ENCODE measurements at places on chromosomes 4 and X.

DNA sequence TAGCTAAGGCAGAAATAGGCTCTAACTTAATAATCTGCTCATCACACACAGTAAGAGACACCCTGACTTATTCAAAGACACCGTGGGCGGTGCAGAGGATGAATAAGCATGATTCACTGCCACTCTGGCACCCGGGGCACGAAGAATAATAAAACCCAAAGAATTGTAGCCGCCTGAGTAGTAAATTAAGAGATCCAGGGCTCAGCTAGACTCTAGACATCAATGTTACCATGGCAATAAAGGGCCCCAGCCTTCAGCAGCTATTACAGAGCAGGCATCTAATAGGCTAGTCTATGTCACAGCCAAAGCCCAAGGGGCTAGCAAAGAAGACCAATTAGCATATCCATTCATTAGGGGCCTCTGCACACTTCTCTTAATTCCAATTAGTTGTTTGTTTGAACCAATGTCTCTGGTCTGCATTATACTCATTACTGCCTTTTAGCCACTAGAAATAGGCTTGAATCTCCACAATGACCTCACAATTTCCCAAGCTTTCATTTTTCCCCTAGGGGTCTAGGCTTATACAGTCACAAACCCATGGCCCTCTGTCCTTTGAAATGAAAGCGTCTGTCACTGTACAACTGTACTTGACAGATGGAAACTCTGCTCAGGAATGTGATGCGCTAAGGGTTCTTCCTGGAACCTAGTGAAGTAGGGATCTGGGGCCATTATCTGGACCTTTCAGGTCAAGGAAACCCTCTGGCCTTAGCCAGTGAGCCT is 3.0 kb upstream of the ATP1B4 start:
- DNase-seq = peak; percentile 46

DNA sequence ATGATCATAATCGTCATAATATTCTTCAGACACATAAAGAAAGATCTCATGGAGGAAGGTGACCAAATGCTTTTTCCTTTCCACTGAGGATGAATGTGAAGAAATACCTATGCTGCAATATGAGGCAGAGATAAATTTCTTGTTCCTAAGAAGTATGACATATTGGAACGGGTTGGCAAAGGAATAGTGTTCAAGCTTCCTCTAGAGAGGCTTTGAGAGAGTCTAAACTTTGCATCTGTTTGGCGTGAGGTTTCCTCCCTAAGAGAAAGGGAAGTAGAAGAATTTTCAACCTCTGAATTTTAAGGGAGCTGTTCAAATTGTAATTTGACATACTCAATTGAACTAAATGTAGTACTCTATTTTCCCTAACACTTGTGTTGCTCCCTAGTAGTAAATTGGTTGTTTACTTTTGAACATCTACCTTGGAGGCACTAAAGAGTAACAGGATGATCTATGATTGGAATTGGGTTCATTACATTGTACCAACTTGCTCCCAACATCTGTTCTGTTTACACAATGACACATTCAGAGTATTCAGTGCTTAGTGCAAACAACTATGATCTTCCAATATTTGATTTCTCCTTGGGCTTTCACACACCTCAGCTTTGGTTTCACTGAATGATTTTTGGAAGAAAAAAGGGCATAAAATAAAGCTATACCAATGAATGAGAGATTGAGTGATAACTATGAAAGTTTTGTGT is 122.0 kb downstream of the CORIN start:
- DNase-seq = no peak

DNA sequence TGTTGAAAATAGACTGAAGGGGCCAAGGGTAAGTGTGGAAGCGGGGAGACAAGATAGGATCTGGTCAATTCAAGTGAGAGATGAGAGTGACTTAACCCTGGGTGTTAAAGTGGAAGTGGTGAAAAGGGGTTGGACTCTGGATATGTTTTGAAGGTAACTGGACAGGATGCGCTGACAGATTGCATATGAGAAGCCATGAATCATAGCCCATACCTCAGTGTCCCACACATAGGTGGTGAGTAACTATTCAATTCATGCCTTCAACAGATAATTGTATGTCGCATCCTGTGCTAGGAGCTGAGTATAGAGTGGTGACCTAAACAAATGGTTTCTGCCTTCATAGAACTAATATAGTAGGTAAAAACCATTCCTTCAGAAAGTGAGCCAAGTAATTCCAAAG is 76.7 kb downstream of the KLHL34 start:
- no peak for DNase-seq

DNA sequence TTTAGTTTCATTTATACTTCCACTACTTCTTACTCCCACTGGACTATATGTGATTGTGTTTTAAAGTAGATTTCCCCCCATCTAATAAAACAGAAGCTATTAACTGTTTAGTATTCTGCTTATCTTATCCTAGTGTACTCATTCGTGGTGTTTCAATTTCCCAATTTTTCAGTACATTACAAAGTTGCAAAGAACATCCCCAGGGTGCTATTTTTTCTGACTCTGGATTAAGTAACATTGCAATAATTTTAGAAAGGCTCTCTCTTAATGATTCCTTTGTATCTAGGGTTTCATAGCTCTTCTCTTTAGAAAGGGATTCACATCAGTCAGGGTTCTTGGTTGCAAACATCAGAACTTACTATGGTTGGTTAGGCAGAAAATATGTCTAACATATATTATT is 317.9 kb upstream of the DIPK2B start:
- DNase-seq = no peak

DNA sequence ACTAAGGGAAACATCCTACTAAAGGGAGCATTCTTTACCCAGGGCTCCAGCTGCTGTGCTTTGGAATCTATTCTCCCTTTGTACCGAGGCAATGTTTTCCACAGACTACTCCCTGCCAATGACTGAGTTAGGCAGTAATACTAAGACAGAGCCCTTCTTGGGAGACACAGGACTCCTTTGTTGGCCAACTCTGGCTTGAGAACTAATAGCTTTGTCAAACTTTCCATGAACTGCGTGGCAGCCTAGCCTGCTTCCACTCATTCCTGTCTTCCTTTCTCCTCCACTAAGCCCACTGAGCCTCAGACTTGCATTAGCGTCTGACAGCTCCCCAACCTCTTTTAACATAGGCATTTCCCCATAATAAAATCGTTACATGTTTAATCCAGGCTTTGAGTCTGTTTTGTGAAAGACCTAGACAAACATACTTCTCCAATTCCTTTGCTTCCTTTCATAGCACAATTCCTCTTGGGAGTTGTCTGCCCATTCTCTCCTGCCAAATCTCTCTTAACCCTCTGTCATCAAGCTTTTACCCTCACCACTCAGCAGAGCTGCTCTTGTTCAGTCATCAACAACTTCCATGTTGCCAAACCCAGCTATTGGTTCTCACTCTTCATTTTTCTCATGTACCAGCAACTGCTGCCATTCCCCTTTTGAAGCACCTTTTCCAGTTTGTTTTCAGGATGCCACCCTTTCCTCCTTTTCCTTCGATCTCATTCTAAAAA is 300.3 kb upstream of the IGFBP7 start:
- no peak for DNase-seq

GRCh38 chr4:30875658-30876269 is 155.6 kb downstream of the PCDH7 start:
- DNase-seq = no peak

DNA sequence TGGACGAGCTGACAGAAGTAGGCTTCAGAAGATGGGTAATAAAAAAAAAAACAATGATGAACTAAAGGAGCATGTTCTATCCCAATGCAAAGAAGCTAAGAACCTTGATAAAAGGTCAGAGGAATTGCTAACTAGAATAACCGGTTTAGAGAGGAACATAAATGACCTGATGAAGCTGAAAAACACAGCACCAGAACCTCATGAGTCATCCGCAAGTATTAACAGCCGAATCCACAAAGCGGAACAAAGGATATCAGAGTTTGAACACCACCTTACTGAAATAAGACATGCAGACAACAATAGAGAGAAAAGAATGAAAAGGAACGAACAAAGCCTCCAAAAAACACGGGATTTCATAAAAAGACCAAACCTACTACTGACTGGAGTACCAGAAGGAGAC is 10.5 kb downstream of the NELFA start:
- no peak for DNase-seq
